Aorta (tissue), 5 donors: ENCODE measurements at places on chromosomes 2 and 18. TPM values are rescaled to one million over a fixed set of nuclear protein-coding genes. Genes with fewer than 3 reads are reported as not detected.

The C2orf92 gene
- total RNA-seq = 10.3 TPM

- no peak for DNase-seq
- H3K4me3 ChIP-seq = no peak overlapping the region
- H3K36me3 ChIP-seq = no peaks in the 10 kb centered on the region
- H3K4me1 ChIP-seq = no peaks in the 10 kb centered on the region
Measured at GRCh38 chr2:132430895-132431294, 14.3 kb downstream of the GPR39 start.

DNA sequence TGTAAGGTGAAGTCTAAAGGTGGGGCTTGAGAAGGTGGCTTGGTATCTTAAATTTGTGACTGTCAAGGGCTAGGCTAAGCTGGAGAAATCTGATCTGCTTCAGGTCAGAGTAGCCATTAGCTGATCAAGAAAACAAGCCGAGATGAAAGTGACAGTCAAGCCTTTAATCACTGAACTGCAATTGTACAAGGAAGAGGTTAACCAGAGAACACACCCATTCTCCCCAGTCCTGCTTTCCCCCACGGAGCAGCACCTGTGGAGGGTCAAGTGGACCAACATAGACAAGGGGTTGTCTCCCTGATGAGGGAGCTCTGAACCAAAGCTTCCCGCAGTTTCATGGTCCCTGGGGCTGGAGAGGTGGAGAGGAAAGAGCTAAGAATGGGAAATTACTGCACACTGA is 901.2 kb downstream of the DCC start:
- H3K27me3 ChIP-seq = no peaks in the 10 kb centered on the region
- H3K27ac ChIP-seq = no peak overlapping the region
- DNase-seq = no peak
- no peak overlapping the region for H3K4me3 ChIP-seq
- H3K36me3 ChIP-seq = no peaks in the 10 kb centered on the region
- no peaks in the 10 kb centered on the region for H3K4me1 ChIP-seq

The GPR75 gene
- 3.1 TPM for total RNA-seq

GRCh38 chr2:51093016-51093415 is 61.1 kb upstream of the NRXN1 start:
- no peak overlapping the region for H3K4me3 ChIP-seq
- H3K4me1 ChIP-seq = no peaks in the 10 kb centered on the region
- no peak overlapping the region for H3K27ac ChIP-seq
- no peaks in the 10 kb centered on the region for H3K36me3 ChIP-seq
- no peaks in the 10 kb centered on the region for H3K27me3 ChIP-seq
- DNase-seq = no peak

DNA sequence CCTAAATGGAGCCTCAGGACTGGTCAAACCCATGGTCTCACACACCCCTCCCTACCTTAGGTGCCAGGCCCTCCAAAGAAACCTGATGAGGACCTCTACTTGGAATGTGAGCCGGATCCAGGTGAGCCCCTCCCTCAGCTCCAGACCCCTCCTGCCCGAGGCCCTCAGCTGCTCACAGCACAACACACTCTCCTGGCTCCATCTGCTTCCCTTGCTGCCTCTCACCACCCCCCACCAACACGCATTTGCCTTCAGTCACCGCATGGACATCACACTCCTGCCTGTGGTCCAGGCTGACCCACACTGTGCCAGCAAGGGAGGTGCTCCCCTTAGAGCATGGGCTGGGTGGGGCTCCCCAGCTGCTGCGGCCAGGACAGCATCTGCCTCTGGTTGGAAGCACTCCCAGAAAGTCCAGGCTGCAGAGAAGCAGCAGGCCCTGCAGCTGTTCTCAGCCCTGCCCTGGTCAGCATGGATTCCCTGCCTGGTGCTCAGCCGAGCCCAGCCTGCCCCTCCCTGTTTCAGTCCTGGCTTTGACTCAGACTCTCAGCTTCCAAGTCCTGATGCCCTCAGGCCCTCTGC is 15.1 kb downstream of the SH2D6 start:
- DNase-seq = peak; percentile 83
- H3K27ac ChIP-seq = no peak overlapping the region
- H3K4me3 ChIP-seq = no peak overlapping the region
- no peaks in the 10 kb centered on the region for H3K36me3 ChIP-seq
- no peaks in the 10 kb centered on the region for H3K4me1 ChIP-seq

- no peak overlapping the region for H3K4me3 ChIP-seq
- no peaks in the 10 kb centered on the region for H3K27me3 ChIP-seq
- no peak for DNase-seq
- no peak overlapping the region for H3K27ac ChIP-seq
Measured at GRCh38 chr2:238015705-238016104, 45.1 kb upstream of the SCLY start.

DNA sequence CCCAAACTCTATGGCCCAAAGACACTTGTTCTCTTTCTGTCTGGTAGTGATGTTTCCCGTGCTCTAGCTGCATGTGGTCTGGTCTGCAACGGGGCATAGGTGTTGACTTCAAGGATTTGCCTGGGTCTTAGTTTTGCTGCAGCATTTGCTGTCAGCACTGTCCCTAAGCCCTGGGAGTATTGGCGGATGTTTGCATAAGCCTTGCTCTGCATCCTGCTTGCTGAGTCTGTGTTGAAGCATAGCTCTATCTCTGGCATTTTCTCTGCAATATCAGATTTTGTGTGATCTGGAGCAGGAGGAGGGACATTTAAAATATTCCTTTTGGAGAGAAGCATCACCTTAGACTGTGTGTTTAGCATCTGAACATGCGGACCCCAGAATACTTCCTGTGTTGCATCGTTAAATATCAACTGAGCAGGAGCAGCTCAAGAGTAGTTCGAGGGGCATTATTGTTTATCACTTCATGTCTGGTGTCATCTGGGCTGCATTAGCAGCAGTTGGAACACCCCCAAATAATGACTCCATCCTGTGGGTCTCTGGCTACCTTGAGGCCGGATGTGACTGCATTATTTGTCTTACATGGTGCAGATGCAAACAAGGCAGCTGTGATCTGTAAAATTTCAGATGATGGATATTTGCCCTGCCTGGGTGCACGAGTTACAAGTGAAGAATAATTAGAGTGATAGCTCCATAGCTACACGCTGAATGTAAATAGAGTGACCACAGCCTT is 231.7 kb downstream of the TRIB2 start:
- no peaks in the 10 kb centered on the region for H3K4me1 ChIP-seq
- H3K4me3 ChIP-seq = no peak overlapping the region
- no peak for DNase-seq
- H3K27me3 ChIP-seq = no peaks in the 10 kb centered on the region

DNA sequence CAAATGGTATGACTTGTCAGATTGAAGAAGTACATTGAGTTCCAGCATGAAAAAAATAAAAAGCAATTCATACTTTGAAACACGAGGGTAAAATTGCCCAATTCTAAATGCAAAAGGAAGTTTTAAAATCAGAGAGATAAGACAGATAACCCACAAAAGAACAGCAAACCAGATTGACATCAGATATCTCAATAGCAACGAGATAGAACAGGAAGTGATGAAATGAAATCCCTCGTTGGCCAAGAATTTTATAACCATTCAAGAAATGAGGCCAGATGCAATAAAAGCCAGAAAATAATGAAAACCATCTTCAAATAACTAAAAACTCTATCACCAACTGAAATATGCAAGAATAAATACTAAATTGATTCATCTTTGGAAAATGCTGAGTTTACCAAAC is 172.8 kb downstream of the CD226 start:
- H3K4me3 ChIP-seq = no peak overlapping the region
- H3K36me3 ChIP-seq = no peaks in the 10 kb centered on the region
- no peak for DNase-seq

GRCh38 chr2:64837925-64838641 is 151.1 kb upstream of the SLC1A4 start:
- no peak overlapping the region for H3K27ac ChIP-seq
- no peaks in the 10 kb centered on the region for H3K36me3 ChIP-seq
- no peak overlapping the region for H3K4me3 ChIP-seq
- peak; percentile 72 for DNase-seq
- H3K27me3 ChIP-seq = no peaks in the 10 kb centered on the region

GRCh38 chr2:9675415-9676351 is 44.9 kb upstream of the YWHAQ start:
- H3K27me3 ChIP-seq = no peaks in the 10 kb centered on the region
- H3K4me1 ChIP-seq = no peaks in the 10 kb centered on the region
- H3K27ac ChIP-seq = no peak overlapping the region

- H3K4me1 ChIP-seq = no peaks in the 10 kb centered on the region
- H3K27ac ChIP-seq = no peak overlapping the region
- H3K36me3 ChIP-seq = no peaks in the 10 kb centered on the region
- H3K27me3 ChIP-seq = no peaks in the 10 kb centered on the region
Measured at GRCh38 chr2:119136093-119136492, 22.5 kb downstream of the C1QL2 start.

The LBX2 gene
- 0.87 TPM for total RNA-seq

DNA sequence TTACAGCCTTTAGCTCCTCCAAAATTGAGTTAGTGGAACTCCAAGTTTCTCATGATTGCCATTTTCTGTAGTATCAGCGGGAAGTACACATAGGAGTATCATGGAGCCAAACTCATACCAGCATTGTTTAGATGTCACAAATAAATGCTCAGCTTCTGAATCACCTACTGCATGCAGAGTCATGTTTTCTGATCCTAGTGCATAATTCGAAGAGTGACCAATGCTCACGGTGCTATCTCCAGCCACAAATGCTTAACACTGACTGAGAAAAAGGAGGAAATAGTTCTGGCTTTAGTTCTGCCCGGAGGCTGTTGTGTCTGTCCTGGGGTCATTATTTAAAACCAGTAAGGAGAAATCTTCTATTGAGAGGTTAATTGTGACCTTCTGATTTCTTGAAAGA is 45.4 kb upstream of the LRATD1 start:
- peaks cover 1% of the 10 kb centered on the region for H3K4me1 ChIP-seq
- H3K36me3 ChIP-seq = no peaks in the 10 kb centered on the region
- no peak overlapping the region for H3K4me3 ChIP-seq
- H3K27ac ChIP-seq = no peak overlapping the region
- DNase-seq = no peak

GRCh38 chr2:6975988-6976387 is 58.8 kb downstream of the RNF144A start:
- no peak overlapping the region for H3K4me3 ChIP-seq
- H3K27me3 ChIP-seq = no peaks in the 10 kb centered on the region
- H3K4me1 ChIP-seq = no peaks in the 10 kb centered on the region

- H3K4me3 ChIP-seq = no peak overlapping the region
- H3K27me3 ChIP-seq = no peaks in the 10 kb centered on the region
- no peak overlapping the region for H3K27ac ChIP-seq
- peaks cover 2% of the 10 kb centered on the region for H3K4me1 ChIP-seq
Measured at GRCh38 chr2:159193791-159194190, 92.7 kb downstream of the WDSUB1 start.

The FZD7 gene
- total RNA-seq = 24.3 TPM
